ENCODE measurements at places on chromosomes 5 and 9.
A peak's percentile ranks its signal among the peaks of the same experiment; 100 is the strongest.

DNA sequence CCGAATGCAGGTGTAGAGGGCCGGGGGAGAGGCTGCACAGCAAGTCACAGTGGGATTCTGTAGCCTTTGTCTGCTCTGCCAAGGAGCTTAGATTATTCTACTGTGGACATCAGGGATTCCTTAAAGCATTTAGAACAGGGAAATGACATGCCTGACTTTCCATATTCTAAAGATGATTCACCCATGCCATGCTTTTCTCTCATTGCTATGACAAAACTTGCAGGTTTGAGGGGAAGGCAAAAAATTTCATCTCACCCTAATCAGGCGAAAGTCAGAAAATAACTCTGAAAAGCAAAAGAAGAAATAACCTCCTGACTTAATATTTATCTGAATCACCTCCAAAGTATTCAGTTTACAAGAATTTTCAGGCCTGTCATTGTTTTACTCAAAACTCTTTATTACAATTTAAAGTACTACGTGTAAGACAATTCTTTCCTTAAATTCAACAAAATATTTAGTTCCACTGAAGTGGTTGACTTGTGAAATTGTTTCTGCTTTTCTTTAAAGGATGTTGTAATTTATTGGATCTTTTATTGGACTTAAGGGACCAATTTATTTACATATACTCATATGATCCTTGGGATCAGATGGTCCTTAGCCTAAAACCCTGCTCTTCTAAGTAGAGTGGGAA, 30.0 kb upstream of the GAS1 start:
- no peak for DNase-seq

DNA sequence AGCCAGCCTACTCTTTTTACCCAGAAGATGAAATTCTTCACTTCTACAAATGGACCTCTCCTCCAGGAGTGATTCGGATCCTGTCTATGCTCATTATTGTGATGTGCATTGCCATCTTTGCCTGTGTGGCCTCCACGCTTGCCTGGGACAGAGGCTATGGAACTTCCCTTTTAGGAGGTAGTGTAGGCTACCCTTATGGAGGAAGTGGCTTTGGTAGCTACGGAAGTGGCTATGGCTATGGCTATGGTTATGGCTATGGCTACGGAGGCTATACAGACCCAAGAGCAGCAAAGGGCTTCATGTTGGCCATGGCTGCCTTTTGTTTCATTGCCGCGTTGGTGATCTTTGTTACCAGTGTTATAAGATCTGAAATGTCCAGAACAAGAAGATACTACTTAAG, 16.6 kb downstream of the OCLN start:
- no peak for DNase-seq

DNA sequence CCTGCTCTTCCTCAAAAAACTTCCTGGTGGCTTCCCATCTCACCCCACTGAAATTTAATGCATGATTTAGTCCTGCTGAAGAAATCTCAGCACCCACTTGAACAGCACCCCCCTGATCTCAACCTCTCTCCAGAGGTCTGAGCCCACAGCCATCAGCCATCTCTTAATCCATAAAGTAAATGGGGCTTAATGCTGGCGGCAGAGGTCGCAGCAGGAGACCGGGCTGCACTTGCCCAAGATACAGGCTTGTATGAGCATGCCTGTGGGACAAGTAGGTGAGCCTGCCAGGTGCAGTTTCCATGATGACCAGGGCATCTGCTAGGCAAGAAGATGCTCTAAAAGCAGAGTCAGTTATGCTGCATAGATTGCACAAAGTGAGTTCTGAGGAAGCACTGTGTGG, 52.4 kb upstream of the CTXN3 start:
- DNase-seq: no peak

- DNase-seq: no peak
These were observed 18.3 kb downstream of the CMBL start for GRCh38 chr5:10289353-10289752.

- peak; percentile 19 for DNase-seq
These were observed 707 bp downstream of the PIP5K1B start for GRCh38 chr9:68705531-68706362.

DNA sequence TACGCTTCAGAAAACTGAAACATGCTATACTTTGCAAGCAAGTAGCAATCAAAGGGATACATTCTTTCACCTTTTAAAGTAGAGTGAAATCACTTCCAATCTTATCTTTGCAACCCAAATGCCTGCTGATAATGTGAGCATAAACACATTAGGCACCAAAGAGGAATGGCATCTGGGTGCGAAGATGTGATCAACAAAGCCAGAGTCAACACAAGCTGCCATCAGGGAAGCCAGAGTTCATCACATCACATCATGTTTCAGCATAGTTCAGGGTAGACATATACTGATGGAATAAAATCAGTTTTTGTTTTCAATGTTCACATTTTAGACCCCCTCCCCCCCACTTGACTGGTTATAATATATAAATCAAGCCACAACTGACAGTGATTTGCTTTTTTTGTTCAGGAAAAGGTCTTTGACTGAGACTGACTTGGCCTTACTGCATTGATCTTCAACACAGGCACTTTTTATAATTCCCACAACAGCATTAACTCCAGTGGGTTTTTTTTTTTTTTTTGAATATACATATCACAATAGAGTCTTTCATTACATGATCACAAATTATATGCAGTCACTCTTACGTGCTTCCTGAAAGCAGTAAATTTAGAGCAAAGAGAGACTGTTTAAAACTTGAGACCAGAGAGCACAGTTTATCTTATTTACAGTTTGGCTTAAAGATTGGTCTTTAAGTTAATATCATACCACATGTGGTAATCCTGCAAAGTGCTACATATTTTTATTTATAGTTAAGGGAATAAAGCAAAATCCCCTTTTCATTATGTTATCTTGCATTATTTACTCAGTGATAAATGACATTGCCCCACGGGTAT, 20.3 kb downstream of the AOPEP start:
- peak; percentile 54 for DNase-seq

DNA sequence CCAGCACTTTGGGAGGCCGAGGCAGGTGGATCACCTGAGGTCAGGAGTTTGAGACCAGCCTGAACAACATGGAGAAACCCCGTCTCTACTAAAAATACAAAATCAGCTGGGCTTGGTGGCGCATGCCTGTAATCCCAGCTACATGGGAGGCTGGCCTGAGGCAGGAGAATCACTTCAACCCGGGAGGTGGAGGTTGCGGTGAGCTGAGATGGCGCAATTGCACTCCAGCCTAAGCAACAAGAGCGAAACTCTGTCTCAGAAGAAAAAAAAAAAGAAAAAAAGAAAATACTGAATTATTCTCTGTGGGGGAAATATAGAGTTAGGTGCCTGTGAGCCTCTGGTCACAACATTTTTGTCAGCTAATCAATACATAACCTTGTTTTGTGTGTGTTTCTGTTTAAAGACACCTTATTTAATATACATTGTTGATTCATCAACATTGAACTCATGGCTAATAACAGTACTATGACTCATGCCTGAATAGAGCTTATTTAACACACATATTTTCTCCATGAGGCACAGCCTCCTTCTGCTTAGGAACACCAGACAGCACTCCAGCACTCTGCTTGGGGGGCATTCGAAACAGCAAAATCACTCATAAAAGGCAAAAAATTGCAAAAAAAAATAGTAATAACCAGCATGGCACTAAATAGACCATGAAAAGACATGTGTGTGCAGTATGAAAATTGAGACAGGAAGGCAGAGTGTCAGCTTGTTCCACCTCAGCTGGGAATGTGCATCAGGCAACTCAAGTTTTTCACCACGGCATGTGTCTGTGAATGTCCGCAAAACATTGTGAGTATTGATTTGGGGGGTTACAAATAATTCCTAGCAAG, at the start of gene IL31RA:
Gene IL31RA, plus strand, starts transcription at position 519 of the 836 bp plus-strand sequence. Its CDS starts 214 bp downstream, at position 733.
- DNase-seq: no peak

GRCh38 chr5:171313481-171314206, 4.6 kb downstream of the TLX3 start:
- no peak for DNase-seq

- no peak for DNase-seq
These were observed 222.2 kb upstream of the MEF2C start for GRCh38 chr5:89105171-89105695.

GRCh38 chr5:2188661-2189060, 305.9 kb upstream of the IRX4 start:
- no peak for DNase-seq

DNA sequence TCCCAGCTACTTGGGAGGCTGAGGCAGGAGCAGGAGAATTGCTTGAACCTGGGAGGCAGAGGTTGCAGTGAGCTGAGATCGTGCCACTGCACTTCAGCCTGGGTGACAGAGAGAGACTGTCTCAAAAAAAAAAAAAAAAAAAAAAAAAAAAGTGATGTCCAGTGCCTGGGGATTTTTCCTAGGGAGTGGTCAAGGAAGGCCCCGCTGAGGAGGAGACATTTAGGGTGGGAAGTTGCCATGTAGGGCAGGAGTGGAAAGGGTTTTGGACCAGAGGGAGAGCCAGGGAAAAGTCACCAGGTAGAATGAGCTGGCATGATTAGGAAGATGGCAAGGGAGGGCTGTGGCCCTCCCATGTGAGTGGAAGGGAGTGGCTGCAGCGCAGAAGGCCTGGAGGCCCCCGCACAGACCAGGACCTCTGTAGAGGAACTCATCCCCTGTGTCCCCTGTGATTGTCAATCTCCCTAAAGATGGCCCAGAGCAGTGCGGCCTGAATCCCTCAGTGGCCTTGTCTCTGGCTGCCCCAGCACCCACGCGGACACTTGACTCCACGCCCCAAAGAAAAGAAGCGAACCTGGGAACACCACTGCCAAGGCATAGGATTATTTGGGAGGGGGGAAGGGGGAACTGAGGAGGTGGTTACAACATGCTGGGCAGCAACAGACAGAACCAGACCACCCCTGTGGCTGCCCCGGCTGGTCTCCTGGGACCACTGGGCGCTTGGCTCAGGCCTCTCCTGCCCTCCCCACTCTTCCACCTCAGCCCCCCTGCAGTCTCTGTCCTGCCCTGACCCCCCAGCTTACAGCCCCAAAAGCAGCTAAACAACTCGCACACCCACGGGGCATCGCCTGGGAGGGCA, 2.6 kb upstream of the SQSTM1 start:
- no peak for DNase-seq

DNA sequence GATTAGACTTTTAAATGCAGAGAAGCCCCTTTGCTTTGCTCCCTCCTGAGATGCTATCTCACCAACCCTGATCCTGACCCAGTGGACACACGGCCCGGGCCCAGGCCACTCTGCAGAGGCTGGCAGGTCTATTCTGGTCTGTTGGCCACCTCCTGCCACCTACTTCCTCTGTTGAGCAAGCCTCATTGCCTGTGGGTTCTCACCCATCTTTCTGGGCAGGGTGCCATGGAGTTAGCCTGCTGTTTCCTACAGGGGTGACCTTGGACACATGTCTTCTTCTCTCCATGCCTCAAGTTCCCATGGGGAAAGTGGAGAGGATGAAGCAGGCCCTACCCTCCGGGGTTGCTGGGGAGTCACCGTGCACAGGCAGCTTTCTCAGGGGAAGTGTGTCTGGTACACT, 266.2 kb upstream of the IRX1 start:
- no peak for DNase-seq

- peak; percentile 3 for DNase-seq
These were observed 26.7 kb upstream of the CAMK4 start for GRCh38 chr5:111197523-111197922.

DNA sequence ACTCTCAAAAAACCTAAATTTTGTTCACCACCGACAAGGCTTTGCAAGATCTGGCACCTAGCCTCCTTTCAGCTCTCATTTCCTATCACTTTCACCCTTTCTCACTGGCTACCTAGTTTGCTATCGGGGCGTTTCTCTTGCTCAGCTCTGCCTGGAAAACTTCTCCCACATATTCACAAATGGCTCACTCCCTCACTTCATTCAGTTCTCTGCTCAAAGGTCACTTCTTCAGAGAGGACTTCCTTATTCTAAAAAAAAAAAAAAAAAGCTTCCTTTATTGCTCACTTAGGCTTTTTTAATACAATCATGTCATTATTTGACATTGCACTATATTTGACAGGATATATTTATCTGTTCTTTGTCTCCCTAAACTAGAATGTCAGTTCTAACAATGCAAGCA, 2.1 kb upstream of the SLC25A46 start:
- no peak for DNase-seq

- no peak for DNase-seq
These were observed 259.7 kb upstream of the ZNF608 start for GRCh38 chr5:125006011-125006685.

DNA sequence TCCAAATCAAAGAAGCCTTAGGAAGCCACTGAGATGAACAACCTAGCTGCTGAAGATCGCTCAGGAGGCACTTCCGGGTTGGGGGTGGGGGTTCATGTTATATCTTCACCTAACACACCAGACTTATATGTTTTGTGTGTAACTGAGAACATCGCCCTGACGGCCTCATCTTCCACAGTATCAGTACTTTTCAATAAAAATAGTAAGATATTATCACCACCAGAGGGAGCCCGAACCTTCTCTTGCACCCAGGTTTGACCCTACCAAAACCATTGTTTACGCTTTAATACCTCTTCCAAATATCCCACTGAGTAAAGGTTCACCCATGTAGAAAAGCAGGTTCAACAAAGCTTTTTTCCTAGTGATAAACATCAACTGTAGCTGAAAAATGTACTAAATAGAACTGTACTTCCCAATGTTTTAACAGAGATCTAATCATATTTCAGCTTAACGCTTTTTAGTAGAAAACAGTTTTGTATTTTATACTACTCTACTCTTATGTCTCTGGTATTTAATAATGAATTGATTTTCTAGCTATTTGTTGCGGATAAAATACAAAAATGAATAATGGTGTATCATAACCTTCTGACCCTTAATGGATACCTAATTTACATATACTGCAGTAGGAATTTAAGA, 244.0 kb downstream of the EPB41L4A start:
- peak; percentile 76 for DNase-seq

- DNase-seq: no peak
These were observed 115.3 kb downstream of the MARCHF11 start for GRCh38 chr5:16064135-16064893.
